ENCODE measurements at places on chromosomes 11 and 22.

DNA sequence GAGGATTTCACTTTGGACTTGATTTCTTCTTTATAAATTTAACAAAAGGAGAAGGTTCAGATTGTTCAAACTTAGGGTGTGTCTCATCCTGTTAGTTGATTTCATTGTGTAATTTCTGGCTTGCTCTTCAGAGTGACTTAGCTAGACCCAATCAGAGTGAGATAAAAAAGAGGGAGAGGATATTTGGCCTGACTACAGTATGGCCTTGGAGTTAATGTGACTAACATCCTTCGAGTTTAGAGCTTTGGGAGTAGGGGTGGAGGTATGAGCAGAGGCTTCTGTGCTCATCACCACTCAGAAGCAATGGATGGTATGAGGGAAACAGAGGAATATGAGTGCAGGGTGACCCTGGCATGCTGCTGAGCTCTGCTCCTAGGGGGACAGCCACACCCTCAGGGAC lies 114.2 kb downstream of the ME3 start:
- no peak for DNase-seq

- no peak for DNase-seq
Observed at GRCh38 chr11:73191151-73191550, 26.9 kb upstream of the P2RY2 start.

DNA sequence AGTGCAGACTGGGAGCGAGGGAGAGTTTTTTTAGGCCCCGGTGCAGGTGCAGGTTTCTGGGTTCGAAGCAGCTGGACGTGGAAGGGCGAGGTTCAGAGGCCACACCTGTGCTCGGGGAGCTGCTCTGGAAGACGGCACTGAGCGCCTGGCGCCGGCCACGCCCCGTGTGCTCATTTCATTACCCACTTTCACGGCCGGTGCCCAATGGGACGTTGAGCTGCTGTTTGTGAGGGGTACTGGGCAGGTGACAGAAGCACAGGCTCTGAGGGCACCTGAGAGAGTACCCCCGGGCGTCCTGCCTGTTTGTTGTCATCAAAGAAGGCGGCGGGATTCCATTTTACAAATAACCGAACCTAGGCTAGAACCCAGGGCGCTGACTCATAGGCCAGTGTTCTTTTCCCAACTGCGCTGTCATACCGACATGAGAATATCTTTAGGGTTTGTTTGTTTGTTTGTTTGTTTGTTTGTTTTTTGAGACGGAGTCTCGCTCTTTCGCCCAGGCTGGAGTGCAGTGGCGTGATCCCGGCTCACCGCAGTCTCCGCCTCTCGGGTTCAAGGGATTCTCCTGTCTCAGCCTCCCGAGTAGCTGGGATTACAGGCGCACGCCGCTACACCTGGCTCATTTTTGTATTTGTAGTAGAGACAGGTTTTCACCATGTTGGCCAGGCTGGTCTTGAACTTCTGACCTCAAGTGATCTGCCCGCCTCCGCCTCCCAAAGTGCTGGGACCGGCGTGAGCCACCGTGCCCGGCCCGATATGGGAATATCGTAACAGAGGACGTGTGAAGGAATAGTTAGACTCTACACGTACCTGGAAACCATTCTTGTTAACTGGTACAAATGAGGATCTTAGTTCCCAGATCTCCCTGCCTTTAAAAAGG lies 16.6 kb upstream of the SPTBN2 start:
- peak; percentile 41 for DNase-seq

DNA sequence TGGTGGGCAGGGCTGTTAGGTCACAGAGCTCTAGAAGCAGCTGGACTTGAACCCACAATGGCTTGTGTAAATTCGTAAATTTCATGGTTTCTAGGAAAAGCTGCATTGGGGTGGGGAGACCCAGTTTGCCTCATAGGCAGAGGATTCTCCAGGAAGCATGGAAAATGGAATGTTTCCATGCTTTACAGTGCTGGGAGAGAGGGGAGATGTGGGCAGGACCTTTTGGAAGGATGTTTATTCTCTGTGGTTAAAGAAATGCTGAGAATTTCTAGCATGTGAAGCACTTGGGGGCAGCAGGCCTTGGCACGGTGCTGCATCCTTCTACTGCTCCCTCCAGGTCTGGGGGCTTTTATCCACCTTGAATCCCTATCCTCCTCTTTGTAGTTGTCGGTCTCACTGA lies 46.3 kb downstream of the TRAF6 start:
- no peak for DNase-seq

GRCh38 chr11:75563978-75564552 lies 2.0 kb downstream of the SERPINH1 start:
- no peak for DNase-seq

- no peak for DNase-seq
Observed at GRCh38 chr11:118380571-118380970, 20.8 kb upstream of the ATP5MG start.

DNA sequence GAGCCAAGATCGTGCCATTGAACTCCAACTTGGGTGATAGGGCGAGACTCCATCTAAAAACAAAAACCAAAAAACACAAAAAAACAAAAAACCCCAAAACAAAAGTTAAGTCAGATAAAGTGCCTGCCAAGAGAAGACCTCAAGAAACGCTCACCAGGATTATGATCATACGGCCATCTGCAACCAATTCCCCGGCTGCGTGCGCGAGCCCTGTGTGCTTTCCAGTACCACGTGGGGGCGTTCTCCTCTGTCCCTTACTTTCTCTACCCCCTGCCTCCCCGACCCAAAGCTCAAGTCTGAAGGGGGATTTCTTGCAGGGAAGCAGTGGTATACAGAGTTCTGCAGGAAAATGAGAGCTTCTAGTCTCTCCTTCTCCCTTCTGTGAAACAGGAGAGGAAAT lies 10.5 kb upstream of the RPS19BP1 start:
- no peak for DNase-seq
